ENCODE measurements at places on chromosomes 5 and 9.
A peak's percentile ranks its signal among the peaks of the same experiment; 100 is the strongest.

- DNase-seq: no peak
These were observed 202.1 kb downstream of the MED10 start for GRCh38 chr5:6176102-6176693.

DNA sequence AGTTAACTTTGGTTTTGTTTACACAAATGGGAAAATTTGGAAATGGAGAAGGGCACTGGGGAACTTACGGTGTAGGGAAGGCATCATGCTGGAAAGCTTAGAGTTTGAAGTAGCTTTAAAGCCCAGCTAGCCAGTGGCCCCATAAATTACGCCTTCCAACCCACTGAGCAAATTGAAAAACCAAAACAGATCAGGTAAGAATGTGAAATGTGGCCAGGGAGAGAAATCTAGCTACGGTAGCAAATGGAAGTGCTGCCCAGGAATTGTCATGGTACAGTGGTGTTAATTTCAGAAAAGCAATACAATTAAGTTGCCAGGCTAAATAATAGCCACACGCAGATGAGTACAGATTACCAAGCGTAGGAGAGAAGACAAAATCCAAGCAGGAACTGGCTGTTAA is 654.8 kb downstream of the PRELID2 start:
- DNase-seq: no peak

DNA sequence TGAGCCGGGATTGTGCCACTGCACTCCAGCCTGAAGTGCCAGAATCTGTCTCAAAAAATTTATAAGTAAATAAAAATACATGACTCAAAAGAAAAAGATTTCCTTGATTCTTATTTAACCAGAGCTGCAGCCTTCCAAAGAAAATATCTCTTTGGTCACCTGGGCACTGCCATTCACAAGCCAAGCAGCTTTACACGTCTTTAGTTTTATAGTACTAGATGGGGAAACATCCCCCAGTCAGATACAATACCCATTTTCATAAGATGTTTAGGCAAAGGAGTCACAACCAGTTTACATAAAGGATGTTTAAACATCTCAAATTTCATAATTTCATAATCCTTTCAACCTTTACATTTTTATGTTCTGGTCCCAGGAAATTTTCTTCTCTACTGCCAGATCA is 13.7 kb upstream of the OXCT1 start:
- no peak for DNase-seq

DNA sequence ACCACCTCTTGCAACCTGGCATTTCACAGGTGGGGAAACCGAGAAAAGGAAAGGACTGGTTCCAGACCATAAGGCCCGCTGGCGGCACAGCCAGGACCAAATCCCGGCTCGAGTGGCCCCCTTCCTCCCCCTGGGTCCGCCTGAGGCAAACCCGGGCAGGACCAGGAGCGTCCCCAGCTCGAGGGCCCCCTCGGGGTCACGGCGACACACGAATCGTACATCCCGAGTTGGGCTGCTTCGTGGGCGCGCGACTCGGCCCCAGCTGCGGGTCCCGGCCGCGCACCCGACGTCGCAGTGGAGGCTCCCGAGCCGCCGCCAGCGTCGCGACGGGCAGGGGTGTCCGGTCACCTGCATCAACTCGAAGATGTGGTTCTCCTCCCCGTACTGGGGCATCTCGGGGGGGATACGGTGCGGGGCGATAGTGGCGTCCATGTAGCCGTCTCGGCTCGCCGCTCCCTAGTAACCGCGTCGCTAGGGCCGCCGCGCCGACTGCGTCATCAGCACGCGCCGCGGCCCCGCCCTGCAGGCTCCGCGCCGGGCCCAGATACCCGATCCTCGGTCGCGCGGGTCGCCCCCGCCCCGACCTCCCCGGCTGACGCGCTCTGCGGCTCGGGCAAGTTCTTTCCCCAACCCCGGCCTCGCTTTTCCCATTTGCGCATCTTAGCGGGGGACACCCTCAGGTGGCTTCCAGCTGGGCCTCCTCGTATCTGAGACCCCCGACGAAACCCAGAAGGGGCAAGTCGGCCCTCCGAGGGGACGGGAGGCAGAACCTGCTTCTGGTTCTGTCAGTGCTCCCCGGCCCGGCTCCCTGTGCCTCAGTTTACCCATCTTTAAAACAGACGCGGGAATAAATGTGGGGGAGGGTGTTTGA is at the start of gene AK8:
TSS of gene AK8 (minus strand) at position 461 of the 871 bp plus-strand sequence. CDS start at position 432, 29 bp downstream.
- DNase-seq: peak; percentile 85

Measured in HuH-7.5 (cell line).